ENCODE measurements at places on chromosomes 4 and X.

- DNase-seq, result no peak
These were observed 248.0 kb downstream of the SPATA18 start for GRCh38 chr4:52299120-52299519.

GRCh38 chr4:55615008-55615407 lies 21.1 kb downstream of the NMU start:
- DNase-seq, result no peak

GRCh38 chr4:4759232-4759631 lies 100.2 kb upstream of the MSX1 start:
- DNase-seq, result no peak

DNA sequence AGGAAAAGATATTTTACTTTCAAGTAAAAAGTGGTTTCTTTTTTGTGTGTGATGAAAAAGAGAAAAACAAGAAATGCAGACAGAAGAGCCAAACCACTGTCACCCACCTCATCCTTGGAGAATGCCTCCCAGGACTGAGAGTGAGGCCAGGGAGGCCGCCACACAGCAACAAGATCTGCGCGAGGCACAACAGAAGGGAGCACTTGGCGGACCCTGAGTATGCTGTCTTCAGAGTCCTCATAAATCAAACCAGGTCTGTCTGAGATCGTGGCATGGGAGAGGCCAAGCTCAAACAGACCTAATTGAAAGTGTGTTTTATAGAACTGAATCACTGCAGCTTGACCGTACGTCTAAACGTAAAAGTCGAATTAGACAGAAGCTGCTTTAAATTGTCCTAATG lies 134.3 kb upstream of the VCX2 start:
- DNase-seq, result no peak

GRCh38 chrX:48665991-48666390 lies 17.6 kb upstream of the WAS start:
- DNase-seq, result no peak

DNA sequence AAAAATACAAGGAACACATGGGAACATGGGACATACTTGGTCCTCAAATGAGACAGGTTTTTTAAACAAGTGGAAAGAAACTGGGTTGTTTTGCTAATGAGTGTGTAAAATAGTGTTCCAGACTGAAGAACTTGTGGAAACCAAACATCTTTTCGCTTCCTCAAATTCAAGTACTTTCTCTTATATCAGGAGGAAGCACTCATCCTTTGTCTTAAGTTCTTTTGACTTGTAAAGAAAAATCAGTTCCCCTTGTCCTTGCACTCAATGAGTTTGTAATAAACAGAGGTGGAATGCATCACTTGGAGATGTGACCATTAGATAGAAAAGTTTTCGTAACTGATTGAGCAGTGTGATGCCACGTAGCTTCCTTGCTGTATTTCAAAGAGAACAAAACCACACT lies 101.1 kb downstream of the PHOX2B start:
- DNase-seq, result no peak

- no peak for DNase-seq
These were observed 48.1 kb downstream of the FNIP2 start for GRCh38 chr4:158816955-158817354.

- no peak for DNase-seq
These were observed 86.1 kb downstream of the USP46 start for GRCh38 chr4:52572936-52573485.

GRCh38 chr4:156941940-156942548 lies 29.6 kb downstream of the PDGFC start:
- no peak for DNase-seq

DNA sequence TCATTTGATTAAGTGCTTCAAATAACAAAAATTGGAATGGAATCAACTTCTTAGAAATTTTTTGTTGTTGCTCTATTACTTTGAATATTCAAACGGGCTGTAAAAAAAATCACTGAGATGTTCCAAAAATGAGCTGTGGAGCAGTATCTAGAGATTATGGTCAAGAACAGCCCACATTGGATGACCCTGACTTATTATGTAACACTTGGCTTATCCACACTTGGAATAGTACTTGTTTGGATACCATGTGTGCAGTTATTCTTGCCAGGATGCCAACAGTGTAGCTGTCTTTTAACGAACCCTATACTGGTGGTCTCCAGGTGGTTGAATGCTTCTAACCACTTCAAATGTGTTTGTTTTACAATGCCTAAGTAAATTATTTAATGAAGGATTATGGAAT lies 64.9 kb upstream of the CAMK2D start:
- no peak for DNase-seq

DNA sequence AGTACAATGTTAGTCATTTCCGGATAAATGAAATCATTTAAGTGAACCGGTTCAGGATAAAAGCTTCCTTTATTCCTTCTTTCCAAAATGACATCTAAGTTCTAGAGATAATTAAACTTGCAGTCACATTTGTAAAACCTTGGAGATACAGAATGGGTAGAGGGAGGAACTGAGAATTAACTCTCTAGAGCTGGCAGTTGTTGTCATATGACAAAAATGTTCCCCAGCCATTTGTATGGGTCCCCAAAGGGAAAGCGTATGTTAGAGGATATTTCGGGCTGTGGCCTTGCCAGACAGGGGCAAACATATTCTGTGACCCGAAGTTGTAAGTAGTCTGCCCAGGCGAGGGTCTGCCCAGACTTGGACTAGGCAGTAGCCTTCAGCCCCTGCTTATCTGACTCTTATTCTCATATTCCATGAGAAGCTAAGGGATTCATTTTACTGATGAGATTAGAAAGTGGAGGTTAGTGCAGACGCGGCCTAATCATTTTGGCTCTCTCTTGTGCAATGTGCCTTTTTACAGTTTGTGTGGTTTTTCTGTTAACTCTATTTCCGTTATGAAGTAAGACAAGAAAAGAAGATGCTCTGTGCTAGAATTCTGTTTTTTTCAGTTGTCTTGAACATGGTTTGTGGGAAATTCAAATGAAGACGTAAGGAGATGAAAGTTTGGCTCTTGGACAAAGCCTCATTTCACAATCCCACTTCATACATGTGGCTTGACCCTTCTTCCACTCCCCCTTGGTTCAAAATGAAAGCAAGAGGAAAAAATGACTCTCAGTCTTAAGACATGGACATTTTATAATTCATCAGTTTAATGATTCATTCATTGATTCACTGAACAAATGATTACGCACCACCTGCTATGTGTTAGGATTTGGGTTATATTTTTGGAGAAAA lies 2394.2 kb upstream of the AGA start:
- DNase-seq, result no peak

DNA sequence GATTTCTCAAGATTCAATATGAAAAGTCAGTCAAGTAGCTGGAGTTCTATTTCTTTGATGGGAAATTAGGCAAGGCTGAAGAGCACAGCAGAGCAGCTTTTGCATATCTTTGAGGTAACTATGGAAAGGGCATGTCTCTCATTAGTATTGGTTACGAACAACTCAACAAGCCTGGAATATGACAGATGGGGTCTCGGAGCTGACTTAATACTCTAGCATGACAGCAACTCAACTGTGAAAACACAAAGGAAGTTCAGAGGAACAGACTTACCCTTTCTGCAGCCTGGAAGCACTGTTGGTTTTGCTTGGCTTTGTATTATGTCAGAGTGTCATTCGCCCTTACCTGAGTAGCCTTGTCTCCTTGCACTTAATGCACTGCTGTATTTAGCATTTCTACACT lies 79.9 kb upstream of the AADAT start:
- DNase-seq, result no peak

- DNase-seq, result no peak
These were observed 2519.6 kb downstream of the ARAP2 start for GRCh38 chr4:33724685-33725084.

DNA sequence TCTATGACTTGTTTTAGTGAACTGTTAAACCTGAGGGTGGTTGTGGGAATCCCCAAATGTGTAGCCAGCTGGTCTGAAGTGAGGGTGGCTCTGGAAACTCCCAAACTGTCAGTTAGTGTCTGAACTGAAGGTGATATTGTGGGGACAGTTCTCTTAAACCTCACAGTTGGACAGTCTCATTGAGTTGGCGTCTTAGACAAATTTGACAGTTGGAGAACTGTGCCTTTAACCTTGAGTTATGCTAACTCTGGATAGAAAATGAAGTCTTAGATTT lies 20.7 kb upstream of the CTSO start:
- DNase-seq, result no peak

- DNase-seq, result no peak
These were observed 15.4 kb downstream of the HTR2C start for GRCh38 chrX:114599305-114599704.

- DNase-seq, result no peak
These were observed 44.1 kb downstream of the TMEM164 start for GRCh38 chrX:110046971-110047370.

- DNase-seq, result no peak
These were observed 16.3 kb upstream of the ZNF827 start for GRCh38 chr4:145954924-145955339.

GRCh38 chrX:149043401-149043800 lies 461.7 kb downstream of the IDS start:
- DNase-seq, result no peak

DNA sequence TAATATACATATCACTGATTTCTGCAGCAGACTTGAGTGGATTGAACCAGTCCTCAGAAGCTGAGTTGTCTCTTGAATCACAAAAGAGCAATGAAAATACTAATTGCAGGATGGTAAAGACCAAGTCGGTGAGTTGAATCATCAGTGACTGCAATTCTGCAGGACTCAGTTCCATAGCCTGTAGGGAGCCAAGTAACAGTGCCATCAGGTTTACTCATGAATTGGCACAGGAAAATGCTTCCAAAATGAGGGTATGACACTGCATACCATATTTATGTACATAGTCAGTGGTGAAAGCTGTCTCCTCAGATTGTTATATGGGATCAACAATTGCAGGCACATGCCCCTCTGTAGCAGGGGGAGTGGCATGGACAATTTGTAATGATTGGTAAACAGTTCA lies 192.8 kb downstream of the CCNG2 start:
- no peak for DNase-seq

- DNase-seq, result no peak
These were observed 49.0 kb downstream of the STARD8 start for GRCh38 chrX:68696267-68696990.

GRCh38 chr4:102584091-102584490 lies 82.9 kb downstream of the NFKB1 start:
- DNase-seq, result no peak

DNA sequence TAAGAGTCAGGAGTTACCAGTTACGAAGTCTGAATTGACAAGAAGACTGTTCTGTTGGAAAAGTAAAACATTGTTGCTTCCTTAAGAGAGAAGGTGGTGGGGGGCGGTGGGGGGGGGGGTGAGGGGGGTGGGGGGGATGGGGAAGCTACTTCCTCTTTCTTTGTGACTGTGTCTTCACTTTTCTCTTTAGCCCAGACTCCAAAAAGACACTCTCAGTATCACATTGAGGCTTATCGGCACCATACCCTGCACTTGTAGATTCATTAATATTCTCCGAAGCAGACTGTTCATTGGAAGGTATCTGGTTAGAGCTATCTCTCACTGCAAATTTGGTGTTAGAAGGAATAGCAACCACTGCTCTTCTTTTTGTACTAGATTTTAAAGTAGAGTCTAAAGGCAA lies 94.5 kb upstream of the IL13RA1 start:
- DNase-seq, result no peak

DNA sequence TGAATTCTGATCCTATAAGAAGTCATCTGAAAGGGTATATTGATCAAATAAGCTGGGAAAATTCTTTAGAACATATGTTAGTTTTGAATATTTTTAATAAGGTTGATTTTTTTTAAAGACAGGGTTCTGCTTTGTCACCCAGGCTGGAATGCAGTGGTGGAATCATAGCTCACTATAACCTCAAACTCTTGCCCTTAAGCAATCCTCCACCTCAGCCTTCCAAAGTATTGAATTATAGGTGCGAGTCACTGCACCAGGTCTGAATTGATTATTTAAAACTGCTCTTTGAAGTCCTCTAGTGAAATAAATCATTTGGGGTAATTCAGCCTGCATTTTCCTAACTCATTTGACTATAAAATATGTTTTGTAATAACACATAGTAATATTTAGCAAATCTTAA lies 812.3 kb downstream of the PDHA2 start:
- no peak for DNase-seq

GRCh38 chr4:56215901-56216300 lies 171.4 kb downstream of the AASDH start:
- DNase-seq, result no peak

- DNase-seq, result no peak
These were observed 591.4 kb upstream of the PCDH10 start for GRCh38 chr4:132557660-132558059.

GRCh38 chr4:109801099-109801789 lies 555 bp downstream of the CFI start:
- no peak for DNase-seq

DNA sequence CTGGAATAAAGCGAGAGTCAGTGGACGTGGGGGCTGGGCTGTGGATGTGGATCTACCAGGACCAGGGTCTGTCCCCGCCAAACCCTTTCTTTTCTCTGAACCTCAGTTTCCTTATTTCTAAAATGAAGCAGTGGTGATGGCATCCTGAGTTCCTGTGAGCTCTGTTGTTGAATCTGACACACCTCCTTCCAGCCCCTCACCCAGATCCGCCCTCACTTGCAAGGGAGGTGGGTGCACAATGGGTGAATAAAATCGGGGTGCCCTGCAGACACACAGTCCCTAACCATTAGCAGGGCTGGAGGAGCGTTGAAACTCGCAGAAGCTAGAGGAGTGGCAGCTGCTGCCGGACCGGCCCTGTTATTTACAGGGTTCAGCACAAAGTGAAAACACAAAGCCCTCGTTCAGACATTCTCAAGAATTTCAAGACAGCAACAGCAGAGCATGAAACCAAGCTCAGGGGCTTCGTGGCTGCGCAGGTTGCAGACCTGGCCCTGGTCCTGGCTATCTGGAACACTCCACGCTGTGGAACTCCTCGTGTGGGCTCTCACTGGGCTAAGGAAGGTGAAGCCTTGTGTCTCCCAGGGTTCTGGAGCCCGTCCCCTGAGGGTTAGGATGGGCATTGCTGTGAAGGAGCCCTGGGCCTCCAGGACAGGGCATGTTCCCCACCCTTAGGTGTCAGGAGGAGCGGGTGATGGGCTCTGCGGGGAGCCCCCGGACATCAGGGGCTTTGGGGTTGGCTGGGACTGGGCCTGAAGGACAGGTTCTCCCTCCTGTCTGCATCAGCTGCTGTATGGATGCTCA lies 42.9 kb downstream of the PSAPL1 start:
- DNase-seq, result no peak
